ENCODE measurements at places on chromosomes 7 and 10.

DNA sequence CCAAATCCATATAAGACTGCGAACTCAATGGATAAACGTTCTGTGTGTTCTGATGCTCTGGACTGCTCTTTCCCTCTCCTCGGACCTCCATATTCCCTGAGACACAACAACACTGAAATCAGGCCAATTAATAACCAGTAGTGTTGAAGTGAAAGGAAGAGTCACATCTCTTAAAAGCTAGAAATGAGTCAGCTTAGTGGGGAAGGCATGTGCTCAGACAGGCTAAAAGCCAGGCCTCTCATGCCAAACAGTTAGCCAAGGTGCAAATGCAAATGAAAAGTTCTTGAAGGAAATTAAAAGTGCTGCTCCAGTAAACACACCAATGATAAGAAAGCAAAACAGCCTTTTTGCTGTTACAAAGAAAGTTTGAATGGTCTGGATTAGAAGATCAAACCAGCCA, 29.3 kb downstream of the TNS3 start:
- DNase-seq = no peak

GRCh38 chr10:107548301-107548700, 383.8 kb upstream of the SORCS1 start:
- no peak for DNase-seq

DNA sequence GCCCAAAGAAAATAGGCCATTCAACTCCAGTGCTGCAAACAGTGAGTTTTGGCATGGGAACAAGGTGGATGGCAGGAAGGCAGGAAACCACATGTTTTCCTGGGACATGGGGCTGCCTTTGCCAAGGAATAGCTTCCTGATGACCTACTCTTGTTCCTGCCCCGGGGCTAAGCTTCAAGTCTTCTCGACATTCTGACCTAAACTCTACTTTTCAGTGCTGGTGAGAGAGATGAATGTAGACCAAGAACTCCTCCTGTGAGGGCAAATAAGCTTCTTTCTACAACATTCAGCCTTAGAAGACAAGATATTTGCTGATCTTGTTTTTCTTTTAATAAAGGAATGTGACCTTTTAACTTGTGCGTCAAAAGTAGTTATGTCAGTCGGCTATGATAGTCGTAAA, 199.0 kb downstream of the GPR37 start:
- DNase-seq = no peak

GRCh38 chr7:67950321-67951083, 953.9 kb downstream of the TYW1 start:
- DNase-seq = no peak

GRCh38 chr10:64036321-64036930, 515.2 kb downstream of the REEP3 start:
- no peak for DNase-seq

All from stimulated activated CD4-positive, alpha-beta T cell treated with anti-CD3 and anti-CD28 coated beads, Interleukin-4, amount 100 ng/mL, for 4 hours (primary cell).